ENCODE measurements at places on chromosomes 3 and 15.

DNA sequence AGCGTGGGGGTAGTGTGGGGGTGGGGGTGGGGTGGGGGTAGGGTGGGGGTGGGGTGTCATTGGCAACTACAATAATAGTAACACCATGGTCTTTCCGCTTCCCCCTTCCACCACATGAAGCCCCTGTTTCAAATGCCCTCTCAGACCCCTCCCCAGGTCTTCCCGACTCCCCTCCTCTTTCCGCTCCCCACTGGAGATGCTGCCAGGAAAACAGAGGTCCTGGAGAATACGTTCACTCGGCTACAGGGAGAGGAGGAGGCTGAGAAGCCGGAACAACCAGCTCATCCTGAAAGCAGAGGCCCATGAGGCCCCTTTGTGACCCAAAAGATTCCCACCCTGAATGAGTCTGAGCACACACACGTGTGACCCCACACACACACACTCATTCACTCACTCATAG lies 75.4 kb downstream of the CPN2 start:
- no peak for DNase-seq

- DNase-seq, result no peak
These were observed 29.5 kb downstream of the FAM43A start for GRCh38 chr3:194715022-194715800.

DNA sequence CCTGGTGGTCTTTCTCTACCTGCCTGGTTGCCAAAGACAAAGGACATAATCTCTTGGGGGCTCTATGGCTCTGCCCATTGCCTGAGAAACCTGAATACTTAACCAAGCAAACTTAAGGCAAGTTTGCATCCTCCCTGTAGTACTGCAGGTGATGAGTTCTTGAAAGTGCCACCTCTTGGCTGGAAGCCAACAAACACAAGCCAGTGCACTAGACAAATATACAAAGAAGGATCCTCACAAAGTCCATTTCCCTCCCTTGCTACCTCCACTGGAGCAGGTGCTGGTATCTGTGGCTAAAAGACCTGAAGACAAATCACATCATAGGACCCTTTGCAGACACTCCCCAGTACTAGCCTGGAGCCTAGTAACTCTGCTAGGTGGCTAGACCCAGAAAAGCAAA lies 772.3 kb downstream of the SI start:
- DNase-seq, result no peak

- DNase-seq, result no peak
These were observed 12.2 kb downstream of the NEK10 start for GRCh38 chr3:27356976-27357375.

GRCh38 chr3:168539909-168540308 lies 444.2 kb upstream of the GOLIM4 start:
- DNase-seq, result no peak

Data from stimulated activated CD4-positive, alpha-beta T cell treated with anti-CD3 and anti-CD28 coated beads, Interleukin-1b, Interleukin-23, amount 100 ng/mL, for 48 hours (primary cell).